ENCODE measurements at places on chromosomes 6 and 20. TPM values are rescaled to one million over a fixed set of nuclear protein-coding genes. Genes with fewer than 3 reads are reported as not detected.

CGAS gene
- total RNA-seq = 27.9 TPM

CLVS2 gene
- not detected for total RNA-seq

ZNF311 gene
- 0.65 TPM for total RNA-seq

DNA sequence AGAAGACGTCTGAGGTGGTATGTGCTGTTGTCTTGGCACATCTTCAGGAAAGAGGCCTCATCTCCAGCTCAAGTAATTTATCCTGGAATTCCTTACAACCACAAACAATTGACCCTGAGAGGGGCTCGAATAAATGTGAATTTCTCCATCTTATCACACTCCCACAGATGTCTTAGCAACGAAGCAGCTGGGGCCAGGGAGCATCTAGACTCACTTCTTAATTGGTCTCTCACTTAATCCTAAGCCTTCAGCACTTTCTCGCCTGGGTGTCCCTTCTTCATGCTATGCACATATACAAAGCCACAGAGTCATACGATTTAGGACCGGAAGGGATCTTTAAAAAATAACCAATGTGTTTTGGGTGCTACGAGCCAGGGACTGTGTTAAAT is 27.1 kb downstream of the PCK1 start:
- H3K36me3 ChIP-seq = no peaks in the 10 kb centered on the region
- no peak overlapping the region for H3K27ac ChIP-seq
- H3K27me3 ChIP-seq = peaks cover 9% of the 10 kb centered on the region
- no peak overlapping the region for H3K4me3 ChIP-seq
- no peaks in the 10 kb centered on the region for H3K4me1 ChIP-seq

DNA sequence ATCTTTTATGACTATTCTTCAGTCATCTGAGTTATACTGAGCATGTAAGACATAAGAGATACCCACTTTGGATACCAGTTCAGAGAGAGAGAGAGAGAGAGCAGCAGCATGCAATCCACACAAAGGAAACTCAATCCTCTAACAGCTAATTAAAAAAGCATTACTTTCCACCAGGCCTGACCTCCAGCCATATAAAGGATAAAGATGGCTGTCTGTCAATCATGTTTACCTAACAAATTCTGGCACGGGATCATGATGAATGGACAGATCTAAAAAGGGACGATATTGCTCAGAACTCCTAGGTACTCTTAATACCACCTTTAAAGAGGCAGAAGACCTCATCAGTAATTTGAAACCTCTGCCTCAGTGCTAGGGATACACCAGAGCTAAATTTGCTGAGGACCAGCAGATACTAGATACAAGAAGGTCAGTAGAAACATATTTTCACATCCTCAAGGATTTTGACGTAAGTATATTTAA is 159.2 kb downstream of the RPS12 start:
- no peak overlapping the region for H3K4me3 ChIP-seq
- no peak for DNase-seq
- H3K36me3 ChIP-seq = no peaks in the 10 kb centered on the region

DNA sequence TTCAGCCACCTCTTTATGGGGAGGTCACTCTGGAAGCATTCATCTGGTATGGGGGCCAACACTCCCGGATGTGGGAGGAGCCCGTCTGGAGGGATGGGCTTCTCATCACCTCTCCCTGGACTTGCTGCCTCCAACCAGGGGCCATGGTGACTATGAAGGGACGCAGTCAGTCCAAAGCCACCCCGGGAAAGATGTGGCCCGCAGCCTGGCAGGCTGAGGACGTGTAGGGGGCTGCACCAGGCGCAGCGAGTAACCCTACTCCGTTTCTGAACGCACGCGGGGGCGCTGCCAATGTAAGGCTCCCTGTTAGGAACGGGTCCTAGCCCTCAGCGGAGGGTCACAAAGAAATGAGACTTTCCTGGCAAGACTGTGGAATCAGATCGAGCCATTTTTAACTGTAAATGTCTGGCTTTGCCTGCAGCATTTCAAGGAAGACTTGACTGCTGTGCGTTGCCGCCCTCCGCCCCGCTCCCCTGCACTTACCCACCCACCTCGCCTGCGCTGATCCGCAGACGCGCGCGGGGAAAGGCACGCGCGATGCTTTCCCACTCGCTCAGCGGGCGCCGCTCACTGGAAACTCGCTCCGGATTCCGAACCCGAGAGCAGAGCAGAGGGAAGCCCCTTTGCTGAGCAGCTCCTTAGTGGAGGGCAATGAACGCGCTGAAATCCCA is 55.1 kb downstream of the IL20RA start:
- peaks cover 59% of the 10 kb centered on the region for H3K27me3 ChIP-seq
- H3K36me3 ChIP-seq = no peaks in the 10 kb centered on the region
- DNase-seq = no peak
- no peak overlapping the region for H3K27ac ChIP-seq
- H3K4me3 ChIP-seq = no peak overlapping the region
- H3K4me1 ChIP-seq = no peaks in the 10 kb centered on the region

- H3K36me3 ChIP-seq = no peaks in the 10 kb centered on the region
- H3K4me3 ChIP-seq = no peak overlapping the region
- H3K27me3 ChIP-seq = peaks cover 32% of the 10 kb centered on the region
- H3K27ac ChIP-seq = no peak overlapping the region
- H3K4me1 ChIP-seq = peaks cover 2% of the 10 kb centered on the region
These were observed 54.9 kb upstream of the PLEKHG1 start for GRCh38 chr6:150544793-150545192.

DNA sequence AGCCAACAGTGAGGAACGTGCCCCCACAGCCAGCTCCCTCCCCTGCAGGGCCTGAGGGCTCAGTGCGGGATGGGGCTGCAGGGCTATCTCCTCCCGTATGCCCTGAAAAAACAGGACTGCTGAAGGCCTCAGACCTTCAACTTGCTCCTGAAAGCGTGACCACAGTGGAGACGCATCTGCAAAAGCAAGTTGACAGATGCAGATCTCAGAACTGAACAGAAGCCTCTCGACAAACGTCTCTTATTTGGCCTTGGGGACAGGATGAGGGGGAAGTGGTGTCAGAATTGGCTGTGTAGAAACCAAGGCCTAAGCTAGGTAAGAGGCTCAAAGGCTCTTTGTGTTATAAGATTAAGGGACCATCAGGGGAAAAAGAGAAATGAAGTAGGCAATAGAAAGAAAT is 120.7 kb upstream of the SLC22A23 start:
- H3K27ac ChIP-seq = no peak overlapping the region
- H3K4me3 ChIP-seq = no peak overlapping the region
- H3K27me3 ChIP-seq = peaks cover 9% of the 10 kb centered on the region
- H3K4me1 ChIP-seq = no peaks in the 10 kb centered on the region
- no peak for DNase-seq

Measured in activated CD4-positive, alpha-beta T cell treated with anti-CD3 and anti-CD28 coated beads, Interleukin-2, amount 10 ng/mL, durations not matched to agents 7 days and 5 days (primary cell).